ENCODE measurements at places on chromosomes 4 and X. TPM values are rescaled to one million over a fixed set of nuclear protein-coding genes. Genes with fewer than 3 reads are reported as not detected.

DNA sequence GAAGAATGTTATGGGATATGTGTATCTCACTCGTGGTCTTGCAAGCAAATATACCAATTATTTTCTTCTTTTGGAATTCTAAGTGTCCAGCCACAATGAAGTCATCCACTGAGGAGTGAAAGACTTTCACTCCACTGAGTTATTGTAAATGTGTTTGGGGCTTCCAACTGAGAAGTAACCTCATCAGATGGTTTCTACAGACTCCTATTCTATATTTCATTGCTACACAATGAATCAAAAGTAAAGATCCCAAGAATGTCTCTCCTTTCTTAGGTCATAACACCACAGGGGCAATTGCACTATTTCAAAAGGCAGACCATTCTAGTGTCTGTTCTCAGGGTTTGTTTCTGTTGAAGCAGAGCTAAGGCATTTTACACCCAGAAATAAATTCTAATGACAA is 12.3 kb upstream of the VCX2 start:
- no peak for DNase-seq

The TRIM60 gene
- total RNA-seq: not detected

- DNase-seq: no peak
These were observed 1.4 kb upstream of the SMR3A start for GRCh38 chr4:70359115-70359661.

GRCh38 chr4:163592212-163592611 is 97.7 kb downstream of the TMA16 start:
- no peak for DNase-seq
